Stimulated activated CD4-positive, alpha-beta T cell treated with anti-CD3 and anti-CD28 coated beads, Interleukin-1b, Interleukin-23, amount 100 ng/mL, for 1 hour (primary cell): ENCODE measurements at places on chromosomes 4 and X.

DNA sequence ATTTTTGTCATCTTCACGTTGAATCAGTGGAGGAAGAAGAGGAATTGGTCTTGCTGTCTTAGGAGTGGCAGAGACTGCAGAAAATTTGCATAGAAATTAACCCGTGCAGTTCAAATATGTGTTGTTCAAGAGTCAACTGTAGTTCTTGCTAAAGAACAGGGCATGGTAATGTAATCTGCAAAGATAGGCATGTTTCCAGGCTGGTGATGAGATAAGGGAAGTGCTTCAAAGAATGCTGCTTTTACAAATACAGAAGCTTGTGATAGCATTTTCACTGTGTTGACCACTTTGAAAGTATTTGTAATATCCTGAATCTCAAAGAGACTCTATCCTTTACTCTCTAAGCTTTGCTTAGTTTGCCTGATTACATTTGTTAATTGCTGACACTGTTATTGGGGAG is 60.1 kb downstream of the PRRG1 start:
- no peak for DNase-seq

GRCh38 chrX:75582511-75582910 is 59.7 kb upstream of the ZDHHC15 start:
- DNase-seq: no peak

GRCh38 chrX:123487669-123488068 is 245.2 kb downstream of the THOC2 start:
- DNase-seq: no peak

DNA sequence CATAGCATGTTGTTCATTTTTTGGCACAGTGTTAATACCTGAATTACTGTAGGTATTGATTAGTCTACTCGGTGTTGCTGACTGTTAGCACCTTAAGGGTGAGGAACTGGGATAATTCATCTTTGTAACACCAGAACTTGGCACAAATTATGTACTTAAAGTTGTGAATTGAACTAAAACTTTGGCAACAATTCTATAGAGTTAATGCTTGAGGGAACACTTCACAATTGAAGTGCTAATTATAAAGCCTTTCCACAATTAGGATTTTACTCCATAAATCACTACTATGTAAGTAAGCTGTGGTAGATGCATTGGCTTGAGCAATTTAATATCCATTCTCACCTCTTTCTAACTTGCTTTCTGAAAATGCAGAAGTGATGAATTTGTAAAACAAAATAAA is 686.7 kb downstream of the PDHA2 start:
- DNase-seq: no peak

DNA sequence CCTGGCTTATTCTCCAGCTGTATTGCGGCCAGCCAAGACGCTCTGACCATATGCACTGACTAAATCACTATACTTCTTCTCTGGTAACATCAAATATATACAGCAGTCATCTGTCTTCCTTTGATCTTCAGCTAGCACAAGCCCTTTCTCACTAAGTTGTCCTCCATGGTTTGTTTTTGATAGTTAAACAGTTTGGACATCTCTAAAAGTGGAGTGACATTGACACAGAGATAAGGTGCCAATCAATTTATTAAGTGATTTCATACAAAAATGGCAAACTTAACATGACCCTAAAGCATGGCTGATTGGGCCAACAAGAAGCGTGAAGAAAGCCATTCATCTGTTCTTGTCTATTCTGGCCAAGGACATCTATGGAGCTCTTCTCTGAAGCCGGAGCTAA is 334.9 kb downstream of the NKX6-1 start:
- no peak for DNase-seq

GRCh38 chr4:141246243-141246642 is 25.5 kb downstream of the ZNF330 start:
- no peak for DNase-seq

GRCh38 chr4:84808332-84808731 is 158.2 kb downstream of the WDFY3 start:
- no peak for DNase-seq

DNA sequence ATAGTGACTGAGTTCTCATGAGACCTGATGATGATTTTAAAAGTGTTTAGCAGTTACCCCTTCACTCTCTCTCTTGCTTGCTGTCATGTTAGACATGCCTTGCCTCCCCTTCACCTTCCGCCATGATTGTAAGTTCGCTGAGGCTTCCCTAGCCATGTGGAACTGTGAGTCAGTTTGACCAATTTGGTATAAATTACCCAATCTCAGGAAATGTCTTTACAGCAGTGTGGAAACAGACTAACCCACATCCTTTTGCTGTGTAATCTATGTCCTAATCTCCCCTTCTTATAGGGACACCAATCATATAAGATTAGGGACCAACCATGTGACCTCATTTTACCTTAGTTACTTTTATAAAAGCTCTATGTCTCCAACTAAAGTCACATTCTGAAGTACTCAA is 677.8 kb downstream of the ADGRL3 start:
- DNase-seq: no peak

- DNase-seq: no peak
These were observed 964.7 kb downstream of the RAB28 start for GRCh38 chr4:12519426-12519825.

GRCh38 chr4:151034829-151035228 is 19.7 kb upstream of the LRBA start:
- DNase-seq: no peak

GRCh38 chr4:68338625-68339024 is 11.3 kb downstream of the YTHDC1 start:
- DNase-seq: no peak

GRCh38 chr4:175385797-175386196 is 426.3 kb downstream of the GPM6A start:
- DNase-seq: no peak

GRCh38 chr4:126037231-126037630 is 722.5 kb downstream of the FAT4 start:
- no peak for DNase-seq

- no peak for DNase-seq
These were observed 311.0 kb downstream of the CENPC start for GRCh38 chr4:67234296-67234695.

- no peak for DNase-seq
These were observed 165.1 kb downstream of the CFAP299 start for GRCh38 chr4:80500613-80501012.

GRCh38 chrX:41616935-41617334 is 71.8 kb upstream of the GPR34 start:
- no peak for DNase-seq

GRCh38 chr4:1721666-1722550 is 587 bp downstream of the TACC3 start:
- no peak for DNase-seq

- no peak for DNase-seq
These were observed 81.7 kb downstream of the ZC4H2 start for GRCh38 chrX:64894454-64895038.

- no peak for DNase-seq
These were observed 184.7 kb upstream of the ZCCHC13 start for GRCh38 chrX:74119016-74119910.

- DNase-seq: no peak
These were observed 37.2 kb upstream of the FAM9C start for GRCh38 chrX:13081395-13082205.

DNA sequence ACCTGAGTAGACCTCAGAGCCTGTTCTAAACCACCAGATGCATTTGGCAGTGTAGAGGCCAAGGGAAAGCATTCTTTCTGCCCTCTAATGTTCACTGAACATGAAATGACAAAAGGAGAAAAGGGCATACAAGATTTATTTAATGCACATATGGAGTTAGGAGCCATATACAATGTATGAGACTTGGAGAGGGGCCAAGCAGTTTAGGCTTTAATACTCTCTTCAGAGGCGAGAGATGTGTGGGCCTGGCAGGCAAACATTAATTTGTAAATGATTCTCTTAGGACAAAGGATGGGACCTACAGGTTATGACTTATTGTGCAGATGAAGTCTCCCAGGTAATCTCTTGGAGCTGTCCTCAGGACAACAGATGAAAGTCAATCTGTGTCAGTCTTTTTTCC is 631.9 kb downstream of the ADGRL3 start:
- no peak for DNase-seq

DNA sequence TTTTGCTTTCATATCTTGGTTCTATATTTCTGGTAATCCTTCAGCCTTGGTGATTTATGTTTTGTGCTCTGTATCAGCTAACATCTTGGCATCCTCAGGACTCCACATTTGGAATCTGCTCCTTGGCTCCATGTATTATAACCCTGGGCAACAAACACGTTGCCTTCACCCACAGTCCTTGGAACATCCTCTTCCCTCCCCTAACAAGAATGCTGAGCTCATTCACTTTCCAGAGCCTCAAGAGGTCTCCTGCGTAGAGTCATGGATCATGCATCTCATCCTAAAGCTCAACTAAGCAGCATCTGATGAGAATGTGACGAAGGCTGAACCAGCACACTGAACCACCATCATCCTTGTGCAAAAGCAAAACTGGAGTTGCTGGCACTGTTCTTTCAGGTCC is 60.5 kb upstream of the C1GALT1C1 start:
- DNase-seq: no peak

GRCh38 chr4:123250843-123251242 is 145.8 kb upstream of the SPRY1 start:
- DNase-seq: no peak

DNA sequence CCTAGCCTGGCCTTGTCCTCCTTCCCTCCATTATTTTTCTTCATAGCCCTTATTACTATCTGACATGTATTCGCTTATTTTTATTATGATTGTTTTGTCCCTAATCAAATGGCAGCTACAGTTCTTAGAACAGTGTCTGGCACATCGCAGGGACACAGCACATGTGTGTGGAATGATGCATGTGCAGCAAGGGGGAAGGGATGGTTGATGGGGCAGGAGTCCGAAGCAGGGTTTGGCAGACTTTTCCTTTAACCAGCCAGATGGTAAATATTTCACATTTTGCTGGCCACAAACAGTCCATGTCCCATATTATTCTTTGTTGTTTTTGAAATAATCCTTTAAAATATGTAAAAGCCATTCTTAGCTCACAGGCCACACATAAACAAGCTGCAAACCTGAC is 128.3 kb upstream of the STIM2 start:
- DNase-seq: no peak

GRCh38 chrX:34877436-34877835 is 65.2 kb upstream of the FAM47B start:
- DNase-seq: no peak

DNA sequence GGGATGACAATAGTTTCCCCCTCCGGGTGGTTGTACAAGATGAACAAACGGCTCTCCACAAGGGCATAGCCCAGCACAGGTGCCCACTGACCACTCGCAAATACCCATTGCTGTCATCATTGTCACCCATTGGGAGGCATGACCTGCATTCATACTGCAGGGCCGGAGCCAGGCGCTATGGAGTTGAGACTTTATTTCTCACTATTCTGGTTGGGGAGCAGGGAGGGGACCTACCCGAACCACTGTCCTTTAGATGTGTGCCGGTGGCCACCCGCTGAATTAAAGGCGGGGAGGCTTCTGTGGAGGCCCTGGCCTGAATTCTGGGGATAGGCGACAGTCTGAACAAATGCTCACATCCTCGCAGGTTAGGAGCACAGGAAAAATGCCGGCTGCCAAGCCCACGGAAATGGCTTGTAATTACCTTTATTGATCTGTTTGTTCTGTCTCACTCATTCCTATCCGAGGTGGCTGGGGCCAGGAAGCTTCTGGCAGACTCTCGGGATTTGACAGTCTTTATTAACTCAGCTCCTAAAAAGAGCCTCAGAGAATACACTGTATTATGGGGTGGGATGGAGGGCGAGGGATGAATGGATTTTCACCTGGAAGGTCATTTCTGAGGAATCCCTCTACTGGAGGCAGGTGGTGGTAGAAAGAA is 125.1 kb upstream of the PSAPL1 start:
- DNase-seq: no peak

DNA sequence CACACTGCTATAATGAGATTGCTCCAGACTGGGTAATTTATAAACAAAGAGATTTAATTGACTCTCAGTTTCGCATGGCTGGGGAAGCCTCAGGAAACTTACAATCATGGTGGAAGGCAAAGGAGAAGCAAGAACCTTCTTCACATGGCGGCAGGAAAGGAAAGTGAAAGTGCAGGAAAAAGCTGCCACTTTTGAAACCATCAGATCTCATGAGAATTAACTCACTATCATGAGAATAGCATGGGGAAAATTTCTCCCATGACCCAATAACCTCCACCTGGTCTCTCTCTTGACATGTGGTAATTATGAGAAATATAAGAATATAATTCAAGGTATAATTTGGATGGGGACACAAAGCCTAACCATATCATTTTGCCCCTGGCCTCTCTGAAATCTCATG is 884.2 kb downstream of the GLUD2 start:
- no peak for DNase-seq

GRCh38 chr4:167475951-167476350 is 241.7 kb upstream of the SPOCK3 start:
- no peak for DNase-seq

DNA sequence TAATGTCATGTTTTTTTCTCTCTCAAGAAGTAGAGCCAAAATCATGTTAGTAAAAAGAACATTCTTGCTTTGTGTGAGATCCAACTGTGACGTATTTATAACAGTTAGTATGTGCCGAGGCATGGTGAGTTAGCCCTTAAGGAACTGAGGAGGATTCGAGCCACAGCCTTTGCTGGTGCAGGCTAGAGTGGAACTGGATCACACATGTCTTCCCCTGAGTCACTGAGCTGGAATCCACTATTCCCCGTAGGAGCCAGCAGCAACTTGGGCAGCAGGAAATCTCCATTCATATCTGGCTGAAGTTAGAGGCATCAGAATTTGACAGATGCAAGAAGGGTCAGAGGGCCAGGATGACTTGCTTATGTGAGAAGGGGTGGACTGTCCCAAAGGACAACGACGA is 144.6 kb upstream of the KIT start:
- DNase-seq: no peak

GRCh38 chr4:110853242-110853641 is 230.4 kb upstream of the PITX2 start:
- no peak for DNase-seq

DNA sequence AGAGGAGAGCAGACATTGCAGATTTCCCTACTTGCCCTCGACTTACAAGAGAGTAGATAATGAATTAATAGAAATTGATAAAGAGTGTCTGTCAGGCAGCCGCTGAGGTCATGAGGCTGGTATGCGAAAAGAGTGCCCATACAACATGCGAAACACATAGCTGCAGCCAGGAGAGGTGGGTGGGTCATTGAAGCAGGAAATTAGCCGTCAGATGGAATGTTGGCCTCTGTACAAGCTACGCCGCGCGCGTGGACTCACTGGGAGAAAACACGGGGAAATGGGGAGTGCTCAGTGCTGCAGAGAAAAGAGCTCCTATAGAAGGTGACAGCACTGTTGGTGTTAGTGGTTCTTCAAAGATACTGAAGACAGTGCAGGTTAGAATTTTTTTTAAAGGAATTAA is 125.1 kb downstream of the RAPGEF2 start:
- DNase-seq: no peak

GRCh38 chr4:84167093-84167492 is 332.0 kb downstream of the NKX6-1 start:
- DNase-seq: no peak

- no peak for DNase-seq
These were observed 1934.2 kb upstream of the IGFBP7 start for GRCh38 chr4:59044286-59044900.
